ENCODE measurements at places on chromosomes 11 and 22.

DNA sequence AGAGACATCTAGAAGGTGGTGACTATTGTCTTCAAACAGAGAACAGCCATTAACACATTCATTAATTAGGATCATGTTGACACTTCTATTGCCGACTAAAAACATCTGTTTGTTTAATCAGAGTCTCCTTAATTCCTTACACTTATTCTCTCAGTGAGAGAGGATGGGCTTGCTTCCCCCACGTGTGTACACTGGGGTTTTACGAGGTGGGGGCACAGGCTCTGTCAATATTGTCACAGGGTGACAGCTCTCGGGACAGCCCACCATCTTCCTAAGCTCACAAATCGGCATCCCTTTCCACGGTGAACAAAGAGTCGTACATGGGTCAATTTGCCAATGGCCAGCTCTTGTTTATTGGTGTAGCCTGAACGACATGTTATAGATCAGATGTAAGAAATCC lies 413.2 kb downstream of the MIAT start:
- H3K4me3 ChIP-seq, result no peak overlapping the region
- H3K4me1 ChIP-seq, result no peaks in the 10 kb centered on the region
- H3K27me3 ChIP-seq, result no peaks in the 10 kb centered on the region
- no peak for DNase-seq

- H3K4me3 ChIP-seq, result no peak overlapping the region
- no peak for DNase-seq
- H3K36me3 ChIP-seq, result no peaks in the 10 kb centered on the region
- no peaks in the 10 kb centered on the region for H3K27me3 ChIP-seq
These were observed 132.2 kb upstream of the PITPNB start for GRCh38 chr22:28051091-28051786.

- no peaks in the 10 kb centered on the region for H3K36me3 ChIP-seq
- no peaks in the 10 kb centered on the region for H3K27me3 ChIP-seq
- H3K4me1 ChIP-seq, result peaks cover 9% of the 10 kb centered on the region
- no peak for DNase-seq
- no peak overlapping the region for H3K27ac ChIP-seq
- H3K4me3 ChIP-seq, result no peak overlapping the region
These were observed 6.7 kb upstream of the GSTP1 start for GRCh38 chr11:67576735-67577475.

DNA sequence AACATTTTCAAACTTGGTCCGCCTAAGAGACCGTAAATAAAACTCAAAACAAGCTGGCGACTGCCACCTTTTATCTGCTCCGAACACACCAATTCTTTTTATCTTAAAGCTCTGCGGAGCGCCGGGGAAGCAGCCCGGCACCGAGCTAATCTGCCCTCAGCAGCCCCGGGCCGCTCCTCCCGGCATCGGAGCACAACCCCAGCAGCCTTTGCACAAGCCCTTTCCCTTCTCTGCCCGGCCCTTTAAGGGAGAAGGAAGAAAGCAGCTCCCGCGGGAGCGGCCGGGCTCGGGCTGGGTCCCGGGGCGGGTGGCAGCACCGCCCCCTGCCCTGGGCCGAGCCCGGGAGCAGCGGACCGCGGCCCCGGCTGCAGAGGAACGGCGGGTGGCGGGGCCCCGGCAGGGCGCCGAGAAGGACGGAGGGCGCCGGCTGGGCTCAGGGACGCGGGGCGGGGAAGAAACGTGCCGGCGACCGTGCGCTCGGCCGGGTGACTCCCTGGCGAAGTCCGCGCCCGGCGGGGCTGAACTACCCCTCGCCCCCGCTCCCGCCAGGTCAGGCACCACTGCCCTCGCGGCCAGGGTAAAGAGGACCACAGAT lies 133.6 kb upstream of the C11orf58 start:
- H3K27me3 ChIP-seq, result peaks cover 57% of the 10 kb centered on the region
- peak overlapping the region; percentile 50 for H3K4me3 ChIP-seq
- peaks cover 29% of the 10 kb centered on the region for H3K4me1 ChIP-seq
- H3K36me3 ChIP-seq, result no peaks in the 10 kb centered on the region

DNA sequence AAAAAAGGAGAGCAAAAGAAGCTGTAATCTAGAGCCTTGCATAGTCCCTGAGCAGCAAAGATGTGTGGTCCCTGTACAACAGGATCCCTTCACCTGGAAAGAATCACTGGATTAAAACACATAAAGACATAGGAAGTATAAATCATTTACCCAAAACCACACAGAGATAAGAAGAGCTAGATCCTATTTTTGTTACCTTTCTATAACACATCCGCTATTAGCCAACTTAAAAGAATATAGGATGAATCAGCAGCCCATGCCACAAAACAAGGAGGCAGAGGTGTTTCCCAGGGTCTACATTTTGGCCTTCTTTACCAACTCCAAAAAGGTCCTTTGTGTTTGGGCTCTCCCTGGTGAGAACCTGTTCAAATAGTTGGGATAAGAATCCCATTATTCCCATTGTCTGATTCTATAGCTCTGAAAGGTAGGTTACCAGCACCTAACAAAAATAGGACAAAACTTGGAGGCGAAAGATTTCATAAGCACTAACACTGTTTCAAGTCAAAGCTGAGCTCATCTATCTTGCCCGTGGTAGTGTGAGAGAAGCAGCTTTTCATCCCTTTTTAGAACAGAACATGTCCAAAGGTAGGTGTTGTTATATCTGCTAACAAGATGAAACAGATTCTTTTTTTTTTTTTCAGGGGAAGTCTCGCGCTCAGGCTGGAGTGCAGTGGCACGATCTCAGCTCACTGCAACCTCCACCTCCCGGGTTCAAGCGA lies 26.8 kb downstream of the PAK1 start:
- H3K27me3 ChIP-seq, result no peaks in the 10 kb centered on the region
- H3K27ac ChIP-seq, result no peak overlapping the region
- no peaks in the 10 kb centered on the region for H3K36me3 ChIP-seq
- no peak for DNase-seq
- no peak overlapping the region for H3K4me3 ChIP-seq

- no peak overlapping the region for H3K4me3 ChIP-seq
- no peaks in the 10 kb centered on the region for H3K4me1 ChIP-seq
- no peaks in the 10 kb centered on the region for H3K27me3 ChIP-seq
These were observed 33.2 kb upstream of the CCDC90B start for GRCh38 chr11:83319346-83319745.

GRCh38 chr22:44577391-44578109 lies 79.5 kb upstream of the RTL6 start:
- no peak overlapping the region for H3K27ac ChIP-seq
- no peaks in the 10 kb centered on the region for H3K36me3 ChIP-seq
- no peaks in the 10 kb centered on the region for H3K27me3 ChIP-seq
- H3K4me1 ChIP-seq, result no peaks in the 10 kb centered on the region
- no peak overlapping the region for H3K4me3 ChIP-seq

- peak overlapping the region; percentile 92 for H3K4me3 ChIP-seq
- peaks cover 25% of the 10 kb centered on the region for H3K4me1 ChIP-seq
- DNase-seq, result peak; percentile 73
- H3K36me3 ChIP-seq, result peaks cover 4% of the 10 kb centered on the region
- no peaks in the 10 kb centered on the region for H3K27me3 ChIP-seq
- H3K27ac ChIP-seq, result peak overlapping the region; percentile 86
These were observed 2.2 kb downstream of the SLC25A22 start for GRCh38 chr11:795634-796564.

DNA sequence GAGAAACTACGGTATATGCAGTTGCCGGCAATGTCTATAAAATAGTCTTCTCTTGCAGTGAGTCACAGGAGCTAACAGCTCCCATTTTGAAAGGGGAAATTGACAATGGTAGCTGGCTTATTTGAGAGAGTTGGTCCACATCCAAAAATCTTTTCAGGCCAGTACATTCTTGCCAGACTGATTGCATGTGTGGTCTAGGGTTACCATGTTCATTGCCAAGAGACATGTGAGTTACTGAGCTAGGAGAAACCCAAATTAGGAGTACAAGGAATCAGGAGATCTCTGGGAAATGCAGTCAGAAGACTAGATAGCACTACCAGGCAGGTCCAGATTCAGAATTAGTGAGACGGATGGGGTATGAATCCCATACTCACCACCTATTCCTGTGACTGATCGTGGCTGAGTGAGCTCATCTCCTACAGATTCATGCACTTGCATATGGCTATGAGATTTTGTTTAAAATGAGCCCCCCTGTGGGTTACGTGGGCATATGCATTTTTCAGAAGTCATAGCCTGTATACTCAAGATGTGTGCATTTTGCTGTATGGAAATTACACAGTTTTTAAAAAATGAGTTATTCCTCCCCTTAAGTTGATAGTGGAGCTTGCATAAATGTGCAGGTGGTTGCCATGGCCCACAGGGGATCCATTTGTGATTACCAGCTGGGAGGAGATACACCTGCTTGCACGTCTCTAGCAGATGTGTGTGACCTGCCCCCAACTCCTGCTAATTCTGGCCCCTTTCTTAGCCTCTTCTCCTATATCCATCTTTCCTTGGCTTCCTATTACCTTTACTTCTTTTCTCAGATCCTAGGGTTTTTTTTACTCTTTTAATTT lies 102.7 kb downstream of the COMMD9 start:
- no peaks in the 10 kb centered on the region for H3K27me3 ChIP-seq
- H3K36me3 ChIP-seq, result no peaks in the 10 kb centered on the region
- no peaks in the 10 kb centered on the region for H3K4me1 ChIP-seq
- DNase-seq, result no peak
- H3K27ac ChIP-seq, result no peak overlapping the region

Data from CD8-positive, alpha-beta memory T cell (primary cell).